ENCODE measurements at places on chromosomes 11 and 22.

DNA sequence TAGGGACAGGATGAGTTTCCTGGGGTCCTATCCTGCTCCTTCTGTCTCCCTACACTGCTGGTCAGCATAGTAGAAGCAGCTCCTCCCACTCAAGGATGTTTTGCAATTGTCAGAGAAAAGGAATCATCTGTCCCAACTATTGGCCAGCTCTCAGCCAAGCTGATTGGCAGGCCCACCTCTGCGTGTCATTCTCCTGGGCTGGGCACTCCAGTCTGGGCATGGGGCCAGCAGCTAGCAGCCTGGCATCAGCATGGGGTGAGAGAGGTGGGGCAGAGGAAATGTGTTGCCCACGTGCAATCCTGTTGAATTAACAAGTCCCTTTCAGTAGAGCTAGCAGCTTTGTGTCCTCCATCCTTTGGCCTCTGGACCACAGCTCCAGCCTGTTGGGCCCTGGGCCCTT lies 14.1 kb downstream of the ANKK1 start:
- DNase-seq, result no peak

GRCh38 chr11:17063171-17064002 lies 14.1 kb downstream of the RPS13 start:
- peak; percentile 44 for DNase-seq

DNA sequence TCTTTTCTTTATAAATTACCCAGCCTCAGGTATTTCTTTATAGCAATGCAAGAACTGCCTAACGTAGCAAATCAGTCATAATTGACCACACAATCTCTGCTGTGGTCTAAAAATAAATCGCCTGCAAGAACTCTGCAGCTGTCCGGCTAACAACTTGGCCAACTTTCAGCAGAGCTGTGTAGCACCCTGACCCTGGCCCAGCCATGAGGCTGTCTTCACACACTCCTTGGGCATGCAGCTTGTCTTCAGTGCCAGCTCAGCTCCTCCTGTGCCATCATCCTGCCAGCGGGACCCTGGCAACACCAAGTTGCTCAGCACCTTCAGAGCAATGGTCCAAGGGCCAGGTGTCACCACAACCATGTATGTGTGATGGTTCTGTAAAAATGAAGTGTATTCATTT lies 355.6 kb downstream of the OPCML start:
- DNase-seq, result no peak

- peak; percentile 77 for DNase-seq
Observed at GRCh38 chr11:2885678-2886081, at the start of gene CDKN1C. Gene CDKN1C, minus strand, starts transcription at chr11:2885775. Its CDS starts 319 bp downstream, at chr11:2885456.

DNA sequence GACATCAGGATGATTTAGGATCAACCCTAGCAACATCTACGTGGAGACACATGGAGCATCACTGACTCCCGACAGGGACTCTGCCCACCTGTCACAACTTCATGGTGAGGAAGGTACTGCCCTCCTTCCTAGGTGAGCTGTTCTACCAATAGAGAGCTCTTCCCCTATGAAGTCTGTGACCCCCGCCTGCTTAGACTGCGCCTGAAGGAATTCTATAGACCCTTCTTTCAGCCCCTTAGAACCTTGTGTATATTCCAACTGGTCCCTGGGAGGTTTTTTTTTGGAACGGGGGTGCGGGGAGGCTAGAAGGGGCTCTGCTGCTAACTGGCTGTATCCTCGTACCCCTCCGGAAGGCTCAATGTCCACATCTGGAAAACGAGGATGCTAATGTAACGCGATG lies 566 bp downstream of the INTS4 start:
- no peak for DNase-seq

DNA sequence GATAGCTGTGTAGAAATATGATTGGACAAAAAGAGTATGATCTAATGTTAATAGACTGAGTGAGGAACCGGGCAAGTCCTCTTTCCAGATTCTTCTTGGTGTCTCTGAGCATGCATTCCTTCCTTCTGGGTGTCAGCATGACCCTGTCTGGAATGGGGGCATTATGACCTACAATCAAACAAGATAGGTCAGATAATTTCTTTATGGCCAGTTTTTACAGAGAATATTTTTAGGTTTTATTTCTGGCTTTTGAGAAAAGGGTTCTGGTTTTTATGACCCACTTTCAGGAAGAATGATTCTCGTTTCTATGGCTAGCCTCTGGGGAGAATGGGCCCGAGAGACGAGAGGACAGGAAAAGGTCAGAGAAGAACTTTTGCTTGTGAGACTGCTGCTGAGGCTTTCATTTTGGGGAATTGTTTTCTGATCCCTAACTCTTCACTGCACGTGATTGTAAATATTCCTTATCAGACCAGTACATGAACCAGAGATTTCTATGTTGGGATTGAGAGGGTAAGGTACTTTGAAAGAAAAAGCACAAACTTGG lies 383.8 kb downstream of the AASDHPPT start:
- no peak for DNase-seq

GRCh38 chr11:76788661-76789442 lies 5.7 kb downstream of the TSKU start:
- no peak for DNase-seq

GRCh38 chr11:71420455-71421241 lies 27.5 kb downstream of the DHCR7 start:
- peak; percentile 21 for DNase-seq
